Stimulated activated CD4-positive, alpha-beta T cell treated with anti-CD3 and anti-CD28 coated beads, Interleukin-1b, Interleukin-23, amount 100 ng/mL, for 4 hours (primary cell): ENCODE measurements at places on chromosomes 5 and 9.

DNA sequence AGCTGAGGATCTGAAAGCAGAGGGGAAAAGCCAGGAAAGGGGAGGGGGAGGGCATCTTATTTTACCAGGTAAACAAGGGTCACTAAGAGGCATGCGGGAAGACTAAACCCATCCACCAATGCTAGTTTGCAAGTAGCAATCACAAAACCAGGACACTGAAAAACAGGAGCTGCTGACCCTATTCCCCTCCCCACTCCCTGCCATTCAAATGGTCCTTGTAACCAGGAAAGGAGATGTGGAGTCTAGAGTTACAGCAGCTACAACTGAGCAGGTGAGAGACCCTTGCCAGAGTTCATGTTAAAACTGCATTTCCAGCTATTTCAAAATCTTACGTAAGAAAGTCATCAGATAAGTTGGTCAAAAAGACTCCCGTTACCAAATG is 85.3 kb upstream of the SIMC1 start:
- no peak for DNase-seq

GRCh38 chr5:156479849-156480248 is 152.9 kb downstream of the SGCD start:
- no peak for DNase-seq

- DNase-seq = no peak
These were observed 35.3 kb upstream of the SPRY4 start for GRCh38 chr5:142360051-142360498.

DNA sequence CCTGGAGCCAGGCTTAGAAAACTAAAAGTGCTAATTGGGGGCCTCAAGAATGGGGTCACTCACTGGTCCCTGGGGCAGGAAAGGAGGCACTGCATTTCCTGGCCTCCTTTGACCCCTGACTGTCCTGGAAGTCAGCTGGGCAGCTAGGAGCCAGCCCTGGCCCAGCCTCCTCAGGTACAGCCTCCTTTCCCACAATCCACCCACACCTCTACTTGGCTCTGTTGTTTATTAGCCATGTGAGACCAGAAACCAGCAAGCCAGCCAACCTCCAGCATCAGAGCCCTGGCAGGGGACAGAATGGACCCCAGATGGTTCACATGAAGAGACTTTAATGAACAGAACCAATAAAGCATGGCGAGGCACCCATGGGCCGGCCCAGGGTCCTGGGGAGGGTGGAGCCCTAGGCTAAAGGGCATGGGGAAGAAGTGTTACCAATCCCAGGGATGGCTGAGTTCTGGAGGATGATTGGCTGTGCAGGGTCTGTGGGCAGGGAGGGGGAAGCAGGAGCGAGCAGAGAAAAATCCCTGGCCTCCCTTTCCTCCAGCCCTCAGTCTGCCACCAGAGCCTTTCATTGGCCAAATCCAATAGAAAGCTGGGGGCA is 55.3 kb upstream of the ANGPTL2 start:
- DNase-seq = no peak

- peak; percentile 50 for DNase-seq
These were observed 115.4 kb downstream of the RGS3 start for GRCh38 chr9:113578882-113579282.

DNA sequence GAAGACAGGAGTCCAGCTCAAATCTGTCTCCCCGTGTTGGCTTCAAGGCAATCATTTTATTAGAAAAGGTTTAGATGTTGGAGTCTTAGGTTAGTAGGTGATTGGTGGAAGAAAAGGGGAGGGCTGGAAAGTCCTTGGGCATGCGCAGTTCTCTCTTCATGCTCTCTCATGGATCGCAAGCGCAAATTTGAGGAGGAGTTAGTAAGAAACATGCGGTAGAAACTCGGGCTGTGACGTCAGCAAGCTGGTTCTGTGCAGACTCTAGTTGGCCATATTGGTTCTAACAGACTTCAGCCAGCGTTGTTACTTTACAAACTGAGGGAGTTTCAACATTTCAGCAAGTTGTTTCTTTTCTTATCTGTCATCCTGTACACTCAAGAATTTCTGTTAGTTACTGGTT is 392.2 kb downstream of the CDK5RAP2 start:
- DNase-seq = no peak

DNA sequence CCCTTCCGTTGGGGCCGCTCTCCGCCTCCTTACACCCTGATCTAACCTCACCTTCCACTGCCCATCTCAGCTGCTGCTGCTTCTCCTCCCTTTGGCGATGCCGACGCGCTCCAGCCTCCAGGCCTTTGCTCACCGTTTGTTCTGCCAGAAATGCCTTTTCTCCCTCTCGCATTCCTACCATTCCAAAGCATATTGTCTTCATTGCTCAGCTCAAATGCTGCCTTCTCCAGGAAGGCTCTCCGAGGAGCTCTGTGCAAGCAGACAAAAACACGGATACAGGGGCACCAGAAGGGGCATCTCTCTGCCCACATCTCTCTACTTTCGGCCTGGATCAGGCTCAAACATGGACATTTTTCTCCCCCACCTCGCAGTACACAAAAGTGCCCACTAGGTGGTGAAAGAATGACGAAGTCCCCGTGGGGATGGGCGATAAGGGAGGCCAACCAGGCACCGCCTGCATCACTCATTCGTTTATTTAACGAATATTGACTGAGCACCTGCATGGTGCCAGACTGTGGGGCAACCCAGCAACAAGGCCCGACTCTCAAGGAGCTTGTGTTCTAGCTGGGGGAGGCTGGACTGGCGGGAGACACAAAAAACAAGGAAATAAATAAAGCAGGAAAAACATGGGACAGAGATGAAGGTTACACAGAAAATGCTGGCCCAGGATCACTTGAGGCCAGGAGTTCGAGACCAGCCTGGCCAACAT is 7.3 kb upstream of the GRHPR start:
- peak; percentile 69 for DNase-seq
